HFFc6 (cell line): ENCODE measurements at places on chromosomes 12 and 14. TPM values are rescaled to one million over a fixed set of nuclear protein-coding genes. Genes with fewer than 3 reads are reported as not detected.

PSMA6 gene
- 179 and 221 TPM in 2 replicates for total RNA-seq

STON2 gene
- not detected in 3 replicates for total RNA-seq

OR6C70 gene
- total RNA-seq, result not detected in 2 replicates

CIROP gene
- total RNA-seq, result not detected in 3 replicates

BCL7A gene
- 2.8 to 3.7 TPM (median 3.0 TPM) in 3 replicates for total RNA-seq

TMEM106C gene
- 85.2 to 116 TPM (median 102 TPM) in 3 replicates for total RNA-seq

KLRG1 gene
- 0.44 TPM in 1 of 3 replicates, not detected in the others for total RNA-seq

FGF23 gene
- not detected in 3 replicates for total RNA-seq

ABCC9 gene
- 0.41 to 9.7 TPM (median 1.5 TPM) in 3 replicates for total RNA-seq

TDG gene
- 16.4 to 19.1 TPM (median 16.8 TPM) in 3 replicates for total RNA-seq

JAG2 gene
- 0.30 to 0.90 TPM (median 0.33 TPM) in 3 replicates for total RNA-seq
